ENCODE measurements at places on chromosomes 1 and 21.
A peak's percentile ranks its signal among the peaks of the same experiment; 100 is the strongest.

- DNase-seq: no peak
Measured at GRCh38 chr1:229298887-229299503, 28.1 kb downstream of the RAB4A start.

DNA sequence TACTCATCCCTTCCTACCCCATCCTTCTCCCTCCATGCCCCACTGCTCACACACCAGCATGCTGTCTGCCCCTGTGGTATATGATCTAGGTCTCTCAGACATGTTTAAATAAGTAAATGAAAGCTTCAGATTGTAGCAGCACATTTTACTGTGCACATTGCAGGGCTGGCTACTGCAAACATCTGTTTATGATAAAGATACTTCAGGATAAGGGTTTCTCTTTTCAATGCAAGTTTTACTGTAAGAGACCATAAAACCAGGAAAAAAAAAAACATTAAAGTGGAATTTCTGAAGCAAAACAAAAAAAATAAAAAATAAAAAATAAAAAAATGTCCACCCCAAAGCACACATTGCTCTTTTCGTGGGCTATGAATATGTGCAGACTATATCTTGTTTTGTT lies 184.4 kb downstream of the USH2A start:
- DNase-seq: no peak

- peak; percentile 74 for DNase-seq
Measured at GRCh38 chr1:112390775-112391602, 5.0 kb upstream of the CTTNBP2NL start.

- DNase-seq: no peak
Measured at GRCh38 chr1:214066190-214066589, 78.4 kb downstream of the PROX1 start.

DNA sequence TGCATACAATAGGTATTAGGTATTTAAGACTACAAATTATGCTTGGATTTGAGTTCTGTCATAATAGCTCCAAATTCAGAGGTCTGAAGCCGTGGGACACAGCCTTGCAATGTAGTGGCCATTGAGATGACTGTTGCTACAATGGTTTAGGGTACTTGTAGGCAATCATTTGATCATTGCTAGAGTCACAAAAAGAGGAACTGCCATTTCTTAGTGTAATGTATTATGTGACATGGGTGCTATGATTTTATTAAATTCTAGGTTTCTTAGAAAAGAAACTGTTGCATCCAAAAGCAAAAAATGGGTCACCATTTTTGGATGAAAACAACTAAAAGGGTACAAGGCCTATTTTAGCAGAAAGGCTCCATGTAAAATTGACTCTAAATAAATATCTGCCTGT lies 129.9 kb upstream of the ZNF644 start:
- DNase-seq: no peak

DNA sequence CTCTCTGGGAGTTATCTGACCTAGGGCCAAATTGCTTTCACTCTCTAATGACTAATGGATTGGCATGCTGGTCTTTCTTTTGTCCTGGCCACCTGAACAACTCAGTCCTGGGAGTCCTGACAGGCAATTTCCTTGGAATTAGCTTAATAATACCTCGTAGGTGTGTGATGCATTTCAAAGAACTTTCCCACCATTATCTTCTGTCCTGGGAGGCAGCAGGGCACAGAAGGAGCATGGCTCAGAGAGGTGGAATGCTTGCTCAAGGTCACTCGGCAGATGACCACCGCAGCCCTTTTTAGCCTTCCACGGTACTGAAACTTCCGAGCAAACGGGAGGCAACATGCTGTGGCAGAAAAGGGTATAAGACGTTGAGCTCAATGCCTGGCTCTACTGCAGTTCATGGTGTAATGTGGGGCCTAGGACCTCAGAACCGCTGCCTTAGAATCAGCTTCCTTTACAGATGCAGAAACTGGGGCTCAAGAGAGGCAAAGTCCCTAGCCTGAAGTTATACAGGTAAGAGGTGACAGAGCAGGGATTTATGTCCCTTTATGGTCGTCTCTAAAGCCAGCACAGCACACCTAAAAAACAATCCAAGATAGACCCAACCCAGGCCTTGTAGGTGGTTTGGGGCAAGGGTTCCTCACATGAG lies 3.2 kb downstream of the ID3 start:
- DNase-seq: no peak

DNA sequence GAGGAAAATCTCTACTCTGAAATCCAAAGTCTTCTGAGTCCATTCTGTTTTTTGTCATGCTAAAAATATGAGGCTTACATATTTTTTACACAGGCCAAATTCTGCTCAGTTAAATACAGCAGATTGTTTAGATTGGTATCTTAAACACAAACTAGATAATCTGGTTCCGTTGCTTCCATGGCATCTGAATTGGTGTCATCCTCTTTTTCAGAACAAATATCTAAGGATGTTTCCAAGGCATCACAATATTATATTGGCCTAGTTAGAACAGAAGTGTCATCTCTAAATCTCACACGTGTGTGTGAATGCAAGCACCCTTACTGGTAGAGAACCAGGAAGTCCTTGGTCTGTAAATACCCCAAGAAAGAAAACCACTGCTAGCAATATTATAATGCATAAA lies 151.2 kb downstream of the NRIP1 start:
- no peak for DNase-seq

DNA sequence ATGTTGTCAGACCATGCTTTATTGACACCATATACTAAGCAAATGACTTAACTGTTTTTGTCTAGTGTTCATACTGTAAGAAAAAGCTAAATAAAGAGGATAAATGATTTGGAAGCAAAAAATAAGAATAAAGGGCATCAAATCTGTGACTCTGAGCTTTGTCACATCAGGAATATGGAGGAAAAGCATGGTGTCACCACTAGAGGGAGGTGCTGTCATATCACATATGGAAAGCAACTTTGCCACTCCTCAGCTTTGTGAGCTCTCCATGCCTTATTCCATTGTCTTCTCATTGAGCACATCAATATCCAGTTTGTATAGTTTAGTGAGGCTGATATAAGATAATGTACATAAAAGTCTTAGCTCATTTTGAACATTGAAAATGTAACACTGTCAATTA lies 20.8 kb upstream of the GBP1 start:
- no peak for DNase-seq

DNA sequence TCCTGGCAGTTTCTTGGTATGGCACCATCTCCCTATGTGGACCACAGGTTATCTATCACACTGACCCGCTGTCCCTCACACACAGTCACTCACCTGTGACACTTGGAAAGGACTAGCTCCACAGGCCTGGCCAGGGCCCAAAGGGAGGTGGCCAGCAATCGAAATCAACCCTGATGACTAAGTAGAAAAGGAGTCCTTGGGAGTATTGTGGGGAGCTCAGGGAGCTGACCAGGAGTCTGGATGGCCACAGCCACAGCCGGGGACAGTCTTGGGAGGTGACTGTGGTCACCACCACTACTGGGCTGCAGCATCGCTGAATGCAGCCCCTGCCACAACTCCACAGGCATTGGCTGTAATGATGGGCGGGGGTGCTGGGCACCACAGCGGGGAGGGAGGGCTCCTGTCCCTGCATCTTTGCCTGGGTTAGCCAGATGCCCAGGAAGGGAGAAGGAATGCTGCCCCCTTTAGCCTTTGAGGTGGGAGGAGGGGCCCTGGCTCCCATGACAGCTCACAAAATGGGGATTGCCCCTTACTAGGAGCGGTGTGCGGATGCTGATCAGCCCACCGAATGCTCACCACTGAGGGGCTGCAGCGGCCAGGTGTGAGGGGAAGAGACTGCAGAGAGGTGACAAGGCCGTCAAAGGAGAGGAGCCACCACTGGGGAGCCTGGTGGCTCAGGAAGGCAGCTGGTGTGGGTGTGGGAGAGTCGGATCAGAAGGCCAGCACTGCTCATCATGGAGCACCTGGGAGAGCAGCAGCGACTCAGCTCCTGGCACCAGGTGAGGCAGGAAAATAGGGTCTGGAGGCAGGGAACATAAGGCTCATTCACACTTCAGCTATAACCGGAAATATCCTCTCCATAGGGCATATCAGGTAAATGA lies 61.3 kb downstream of the H3-3A start:
- no peak for DNase-seq

- no peak for DNase-seq
Measured at GRCh38 chr1:42935971-42936308, 22.7 kb downstream of the SLC2A1 start.

DNA sequence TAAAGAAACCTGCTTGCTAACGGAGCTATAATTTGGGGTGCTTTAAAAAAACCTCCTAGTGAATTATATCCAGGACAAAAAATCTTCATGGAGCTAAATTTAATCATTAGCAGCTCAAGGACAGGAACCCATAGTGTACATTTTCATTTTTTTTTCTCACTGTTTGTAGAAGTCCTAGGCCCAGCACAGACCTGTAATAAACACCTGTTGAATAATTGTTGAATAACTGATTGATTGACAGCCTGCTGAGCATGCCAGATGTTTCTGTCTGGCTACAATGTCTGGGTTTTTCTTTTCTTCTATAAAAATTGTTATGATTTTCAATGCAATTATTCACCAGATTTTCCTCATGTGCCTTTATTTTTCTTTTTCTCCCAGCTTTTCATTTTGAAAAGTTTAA lies 10.9 kb upstream of the GALNT2 start:
- DNase-seq: no peak

- peak; percentile 45 for DNase-seq
Measured at GRCh38 chr1:89602871-89603404, 30.0 kb upstream of the LRRC8C start.
